ENCODE measurements at places on chromosomes 4 and X. TPM values are rescaled to one million over a fixed set of nuclear protein-coding genes. Genes with fewer than 3 reads are reported as not detected.

- H3K27me3 ChIP-seq: no peaks in the 10 kb centered on the region
- no peaks in the 10 kb centered on the region for H3K36me3 ChIP-seq
- H3K4me3 ChIP-seq: no peak overlapping the region
These were observed 128.7 kb downstream of the GABRB1 start for GRCh38 chr4:47160095-47160494.

DNA sequence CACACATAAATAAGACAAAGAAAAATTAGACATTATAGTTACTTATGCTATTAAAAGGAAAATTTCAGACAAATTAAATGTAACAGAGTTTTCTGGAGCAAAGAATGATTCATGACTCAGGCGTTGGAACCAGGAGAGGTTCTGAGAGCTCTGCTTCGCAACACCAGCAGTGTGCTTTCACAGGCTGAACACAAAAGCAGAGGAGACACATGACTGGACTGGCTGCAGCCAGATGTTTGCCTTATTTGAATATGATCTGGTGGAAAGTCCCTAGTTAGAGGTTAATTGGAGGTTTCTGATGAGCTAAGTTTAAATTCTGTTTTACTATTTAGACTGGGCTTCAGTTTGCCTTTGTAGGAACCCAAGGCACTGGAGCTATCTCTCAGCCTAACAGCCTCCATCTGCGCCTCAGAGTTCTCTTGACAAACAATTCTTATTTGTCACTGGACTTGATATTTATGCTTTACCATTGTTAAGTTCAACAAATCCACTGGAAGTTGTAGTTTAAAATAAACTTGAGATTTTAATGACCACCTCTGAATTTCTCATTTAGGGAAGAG is 16.2 kb downstream of the BOD1L1 start:
- no peak for DNase-seq
- no peaks in the 10 kb centered on the region for H3K27me3 ChIP-seq
- H3K36me3 ChIP-seq: peaks cover 36% of the 10 kb centered on the region
- no peak overlapping the region for H3K4me3 ChIP-seq
- H3K4me1 ChIP-seq: no peaks in the 10 kb centered on the region

DNA sequence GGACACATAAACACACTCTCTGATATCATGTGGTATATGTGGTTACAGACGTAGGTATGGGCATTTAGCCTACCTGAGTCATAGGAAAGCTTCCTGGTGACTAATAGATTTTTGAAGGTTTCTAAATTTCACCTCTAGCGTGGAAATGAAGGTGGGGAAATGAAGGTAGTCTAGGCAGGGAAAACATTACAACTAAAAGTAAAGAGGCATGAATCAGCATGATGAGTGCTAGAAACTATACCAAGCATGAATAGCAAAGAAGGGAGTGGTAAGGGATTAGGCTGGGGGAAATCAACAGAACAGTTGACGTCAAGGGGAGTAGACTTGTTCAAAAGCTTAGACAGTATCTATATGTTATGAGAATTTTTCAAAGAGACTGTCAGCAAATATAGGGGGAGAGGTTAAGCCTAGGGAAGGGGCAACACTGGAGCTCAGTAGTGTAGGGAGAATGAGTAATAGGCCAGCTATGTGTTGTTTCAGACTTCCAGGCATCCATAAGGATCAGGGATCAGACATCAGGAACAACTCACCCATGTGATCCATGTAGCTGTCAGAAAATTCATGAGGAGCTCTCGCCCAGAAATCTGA is 279.3 kb upstream of the DIPK2B start:
- no peak overlapping the region for H3K4me3 ChIP-seq
- no peaks in the 10 kb centered on the region for H3K4me1 ChIP-seq
- no peaks in the 10 kb centered on the region for H3K36me3 ChIP-seq
- H3K27me3 ChIP-seq: no peaks in the 10 kb centered on the region
- no peak for DNase-seq

DNA sequence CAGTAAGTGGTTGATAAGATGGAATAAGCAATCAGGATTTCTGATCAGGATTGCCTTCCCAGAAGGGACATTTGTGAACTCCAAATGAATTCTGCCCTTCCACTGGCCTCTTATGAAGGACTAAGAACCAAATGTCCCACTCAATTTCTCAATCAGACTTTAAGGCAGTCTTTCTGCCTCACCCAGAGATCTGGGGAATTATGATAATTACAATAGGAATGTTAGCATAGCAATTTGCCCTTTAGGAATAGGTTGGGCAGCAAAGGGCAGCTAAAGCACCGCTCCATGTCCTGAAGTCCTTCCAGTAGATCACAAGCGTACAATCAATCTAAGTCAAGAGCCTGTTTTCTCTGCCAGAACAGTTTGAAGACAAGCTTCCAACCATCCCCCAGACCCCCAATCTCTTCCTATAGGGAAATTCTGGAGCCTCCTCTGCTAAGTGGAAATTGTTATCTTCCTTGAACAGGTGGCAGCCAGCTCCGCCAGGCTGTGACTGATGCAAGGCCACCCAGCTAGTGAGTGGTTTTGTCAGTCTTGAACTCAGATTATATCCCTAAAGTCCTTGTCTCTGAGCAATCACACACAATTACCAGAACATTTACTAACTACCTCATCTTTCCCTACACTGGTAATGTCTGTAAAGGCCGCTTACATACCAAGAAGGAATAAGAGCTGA is 18.6 kb downstream of the NKX3-2 start:
- no peak overlapping the region for H3K27ac ChIP-seq
- H3K4me1 ChIP-seq: peaks cover 26% of the 10 kb centered on the region
- H3K27me3 ChIP-seq: peaks cover 61% of the 10 kb centered on the region

DNA sequence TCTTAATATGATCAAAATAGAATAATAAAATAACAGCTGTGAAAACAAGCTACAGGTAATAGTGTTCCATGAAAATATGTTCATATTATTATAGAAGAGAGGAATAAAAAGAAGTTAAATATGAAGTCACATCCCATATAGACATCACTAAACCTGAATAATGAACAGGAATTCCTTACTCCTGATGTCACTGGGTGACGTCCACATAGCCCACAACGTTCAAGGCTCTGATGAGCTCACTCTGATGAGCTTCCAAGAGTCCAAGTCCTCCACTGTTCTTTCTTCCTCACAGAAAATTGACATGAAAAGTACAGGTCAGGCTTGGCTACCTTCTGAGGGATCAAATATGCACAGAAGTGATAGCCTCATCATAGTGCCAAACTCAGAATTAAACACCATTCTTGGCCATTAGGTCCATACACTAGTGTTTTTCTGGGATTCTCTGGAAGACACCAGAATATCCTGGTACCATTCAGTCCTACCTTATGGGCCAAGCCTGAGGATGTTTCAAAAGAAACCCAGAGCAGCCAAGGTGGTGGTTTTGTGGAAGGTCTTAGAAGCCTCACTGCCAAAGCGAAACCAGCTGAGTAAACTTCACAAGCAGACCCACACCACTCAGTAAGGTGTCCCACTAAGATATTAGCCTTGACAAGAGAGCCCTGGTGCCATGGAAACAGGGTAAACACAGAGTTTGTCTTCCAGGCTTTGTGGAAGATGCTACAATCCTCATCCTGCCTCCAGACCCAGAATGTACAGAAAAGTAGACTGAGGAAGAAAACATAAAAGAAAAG is 138.4 kb upstream of the HHIP start:
- no peak overlapping the region for H3K27ac ChIP-seq
- H3K27me3 ChIP-seq: no peaks in the 10 kb centered on the region
- no peak overlapping the region for H3K4me3 ChIP-seq
- no peaks in the 10 kb centered on the region for H3K36me3 ChIP-seq

AKAP4 gene
- total RNA-seq: not detected

VEGFD gene
- 0.66 TPM for total RNA-seq

GRCh38 chr4:181432335-181432734 is 810.9 kb upstream of the TENM3 start:
- H3K27ac ChIP-seq: no peak overlapping the region
- H3K4me3 ChIP-seq: no peak overlapping the region
- no peaks in the 10 kb centered on the region for H3K27me3 ChIP-seq

- H3K27ac ChIP-seq: no peak overlapping the region
- no peaks in the 10 kb centered on the region for H3K4me1 ChIP-seq
- DNase-seq: no peak
- H3K36me3 ChIP-seq: no peaks in the 10 kb centered on the region
These were observed 466.1 kb downstream of the ADGRL3 start for GRCh38 chr4:61666244-61666643.

TACR3 gene
- not detected for total RNA-seq

- no peaks in the 10 kb centered on the region for H3K36me3 ChIP-seq
- H3K4me1 ChIP-seq: no peaks in the 10 kb centered on the region
- H3K27ac ChIP-seq: no peak overlapping the region
- DNase-seq: no peak
- H3K4me3 ChIP-seq: no peak overlapping the region
- no peaks in the 10 kb centered on the region for H3K27me3 ChIP-seq
These were observed 323.9 kb upstream of the CXXC4 start for GRCh38 chr4:104818579-104818978.

- no peaks in the 10 kb centered on the region for H3K4me1 ChIP-seq
- no peak overlapping the region for H3K4me3 ChIP-seq
- no peaks in the 10 kb centered on the region for H3K36me3 ChIP-seq
- no peaks in the 10 kb centered on the region for H3K27me3 ChIP-seq
- no peak for DNase-seq
These were observed 87.2 kb upstream of the KLF3 start for GRCh38 chr4:38576767-38577166.

GRCh38 chrX:554271-554670 is 76.3 kb upstream of the SHOX start:
- no peak overlapping the region for H3K4me3 ChIP-seq
- H3K36me3 ChIP-seq: no peaks in the 10 kb centered on the region
- H3K27me3 ChIP-seq: no peaks in the 10 kb centered on the region

DNA sequence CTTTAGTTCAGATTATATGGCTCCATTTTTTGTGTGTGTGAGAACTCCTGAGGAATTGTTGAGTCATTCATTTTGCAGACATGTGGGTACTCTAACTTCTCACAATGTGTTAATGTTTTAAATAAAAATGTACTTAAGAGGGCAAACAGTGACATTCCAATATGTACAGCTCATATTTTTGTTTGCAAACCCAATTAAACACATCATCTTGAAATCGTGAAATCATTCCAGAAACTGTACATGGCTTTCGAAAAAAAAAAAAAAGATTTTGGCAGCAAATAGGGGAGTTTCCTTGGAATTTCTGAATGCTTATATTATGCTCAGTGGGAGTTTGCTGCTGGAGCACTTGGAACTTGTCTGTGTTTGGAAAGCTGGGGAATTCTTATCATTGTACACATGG is 85.0 kb downstream of the HPGD start:
- H3K4me1 ChIP-seq: no peaks in the 10 kb centered on the region
- H3K4me3 ChIP-seq: no peak overlapping the region
- H3K27me3 ChIP-seq: no peaks in the 10 kb centered on the region
- no peaks in the 10 kb centered on the region for H3K36me3 ChIP-seq
- no peak for DNase-seq

DNA sequence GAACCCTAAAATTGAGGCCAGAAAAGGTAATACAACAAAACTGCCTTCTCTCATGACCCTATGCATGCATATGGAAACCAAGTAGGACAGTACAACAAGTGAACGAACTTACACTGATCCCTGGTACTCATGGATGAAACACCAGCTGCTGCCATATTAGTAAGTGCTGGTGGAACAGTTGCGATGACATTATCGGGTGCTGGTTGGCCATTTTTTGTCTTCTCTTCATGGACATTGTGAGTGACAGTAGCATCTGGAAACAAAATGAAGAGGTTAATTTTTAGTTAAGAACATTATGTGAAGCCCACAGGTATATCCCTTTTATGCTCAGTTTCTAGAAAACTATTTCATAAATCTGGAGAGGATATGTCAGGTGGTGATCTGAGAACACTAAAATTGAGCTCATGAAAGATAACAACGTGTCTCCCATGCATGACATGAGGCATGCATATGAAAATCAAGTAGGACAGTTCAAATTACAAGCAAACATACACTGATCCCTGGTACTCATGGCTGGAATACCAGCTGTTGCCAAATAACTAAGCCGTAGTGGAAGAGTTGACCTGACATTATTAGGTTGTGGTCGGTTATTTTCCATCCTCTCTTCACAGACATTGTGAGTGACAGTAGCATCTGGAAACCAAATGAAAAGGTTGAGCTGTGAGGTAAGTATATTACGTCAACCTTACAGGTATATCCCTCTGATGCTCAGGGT is 74.2 kb upstream of the CT45A1 start:
- DNase-seq: no peak
- no peak overlapping the region for H3K27ac ChIP-seq
- H3K36me3 ChIP-seq: no peaks in the 10 kb centered on the region
- H3K27me3 ChIP-seq: no peaks in the 10 kb centered on the region
- no peak overlapping the region for H3K4me3 ChIP-seq

GRCh38 chrX:42415636-42416035 is 362.3 kb downstream of the PPP1R2C start:
- no peak for DNase-seq
- H3K4me3 ChIP-seq: no peak overlapping the region
- no peaks in the 10 kb centered on the region for H3K4me1 ChIP-seq
- H3K27me3 ChIP-seq: no peaks in the 10 kb centered on the region

DNA sequence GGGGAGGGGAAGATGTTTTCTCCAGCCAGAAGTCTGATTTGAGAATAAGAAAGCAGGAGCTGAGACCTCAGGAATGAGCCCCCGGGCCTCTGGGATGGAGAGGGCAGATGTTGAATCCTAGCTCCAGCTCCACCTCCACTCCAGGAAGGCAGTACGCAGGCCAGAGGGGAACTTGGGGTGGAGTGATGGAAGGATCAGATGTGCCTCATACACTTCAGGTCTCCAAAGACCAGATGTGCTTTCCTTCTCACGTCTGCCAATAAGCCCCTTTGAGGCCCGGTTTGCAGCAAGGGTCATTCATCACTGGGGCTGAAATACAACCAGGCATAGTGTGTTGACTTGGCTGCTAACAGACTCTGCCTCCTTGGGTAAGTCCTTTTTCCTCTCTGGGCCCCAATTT is 28.1 kb downstream of the STARD8 start:
- H3K36me3 ChIP-seq: no peaks in the 10 kb centered on the region
- no peak overlapping the region for H3K4me3 ChIP-seq
- no peak for DNase-seq

DNA sequence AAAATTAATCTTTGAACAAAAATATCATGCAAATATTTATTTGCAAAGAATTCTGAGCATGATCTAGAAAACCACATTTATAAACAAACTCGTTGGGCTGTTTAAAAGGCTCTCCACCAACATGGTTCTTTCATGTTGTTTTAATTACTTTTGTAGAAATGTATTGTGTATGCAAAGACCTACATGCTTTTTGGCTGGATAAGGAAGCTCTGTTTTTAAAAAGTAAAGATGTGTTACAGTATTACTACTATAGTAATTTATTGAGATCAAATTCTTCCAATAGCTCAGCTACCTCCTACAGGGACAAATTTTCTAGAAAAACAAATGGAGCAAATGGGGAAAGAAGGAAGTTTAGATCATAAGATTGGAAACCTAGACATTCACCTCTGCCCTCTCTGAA is 177.5 kb upstream of the TTC29 start:
- no peaks in the 10 kb centered on the region for H3K27me3 ChIP-seq
- no peak overlapping the region for H3K27ac ChIP-seq
- no peaks in the 10 kb centered on the region for H3K4me1 ChIP-seq
- no peak overlapping the region for H3K4me3 ChIP-seq

PLXNA3 gene
- total RNA-seq: 7.3 TPM

All from body of pancreas (tissue), 4 donors.